ENCODE measurements at places on chromosomes 11 and 22.
A peak's percentile ranks its signal among the peaks of the same experiment; 100 is the strongest.

- no peaks in the 10 kb centered on the region for H3K4me1 ChIP-seq
- H3K27me3 ChIP-seq = no peaks in the 10 kb centered on the region
- peak; percentile 99 for DNase-seq
- H3K4me3 ChIP-seq = peak overlapping the region; percentile 60
Observed at GRCh38 chr11:73307323-73308002, 613 bp upstream of the ARHGEF17 start.

- H3K27me3 ChIP-seq = no peaks in the 10 kb centered on the region
- H3K27ac ChIP-seq = no peak overlapping the region
- H3K4me3 ChIP-seq = no peak overlapping the region
- H3K36me3 ChIP-seq = no peaks in the 10 kb centered on the region
Observed at GRCh38 chr11:3196161-3197043, 22.2 kb downstream of the MRGPRG start.

GRCh38 chr11:128239306-128239705, 348.1 kb downstream of the ETS1 start:
- H3K36me3 ChIP-seq = no peaks in the 10 kb centered on the region
- DNase-seq = no peak
- no peak overlapping the region for H3K27ac ChIP-seq
- H3K27me3 ChIP-seq = no peaks in the 10 kb centered on the region

GRCh38 chr22:28983788-28984441, 77.7 kb downstream of the C22orf31 start:
- no peak for DNase-seq
- H3K36me3 ChIP-seq = no peaks in the 10 kb centered on the region
- H3K4me1 ChIP-seq = no peaks in the 10 kb centered on the region
- H3K27ac ChIP-seq = no peak overlapping the region

GRCh38 chr11:13963949-13964770, 1.6 kb downstream of the SPON1 start:
- no peaks in the 10 kb centered on the region for H3K4me1 ChIP-seq
- H3K27ac ChIP-seq = peak overlapping the region; percentile 2
- peak overlapping the region; percentile 36 for H3K4me3 ChIP-seq
- H3K27me3 ChIP-seq = peaks cover 9% of the 10 kb centered on the region
- no peaks in the 10 kb centered on the region for H3K36me3 ChIP-seq
- no peak for DNase-seq

- no peak for DNase-seq
- no peak overlapping the region for H3K27ac ChIP-seq
- H3K4me1 ChIP-seq = no peaks in the 10 kb centered on the region
- H3K4me3 ChIP-seq = no peak overlapping the region
- H3K36me3 ChIP-seq = no peaks in the 10 kb centered on the region
- no peaks in the 10 kb centered on the region for H3K27me3 ChIP-seq
Observed at GRCh38 chr11:103659743-103660142, 376.7 kb upstream of the DDI1 start.

GRCh38 chr11:132024587-132025295, 654.3 kb downstream of the NTM start:
- H3K4me1 ChIP-seq = peaks cover 49% of the 10 kb centered on the region
- H3K4me3 ChIP-seq = no peak overlapping the region
- DNase-seq = no peak
- no peaks in the 10 kb centered on the region for H3K36me3 ChIP-seq
- no peaks in the 10 kb centered on the region for H3K27me3 ChIP-seq
- H3K27ac ChIP-seq = peak overlapping the region; percentile 60

DNA sequence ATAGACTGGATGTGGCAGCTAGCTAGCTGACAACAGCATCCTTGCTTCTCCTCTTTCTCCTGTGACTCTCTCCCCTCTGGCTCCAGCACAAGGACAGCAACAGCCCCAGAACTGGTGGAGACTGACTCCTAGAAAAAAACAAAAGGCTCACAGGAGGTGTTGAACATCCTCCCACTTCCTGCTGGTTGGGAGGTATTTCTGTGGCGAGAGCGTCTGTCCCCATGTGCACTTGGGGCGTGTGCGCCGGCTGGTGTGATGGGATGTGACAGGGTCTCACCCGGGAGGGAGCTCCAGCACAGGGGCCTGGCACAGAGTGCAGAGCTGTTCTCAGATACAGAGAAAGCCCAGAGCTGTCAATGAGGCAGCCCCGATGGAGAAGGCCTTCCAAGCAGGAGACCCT, 107.2 kb upstream of the E2F8 start:
- peaks cover 9% of the 10 kb centered on the region for H3K27me3 ChIP-seq
- H3K4me3 ChIP-seq = no peak overlapping the region

GRCh38 chr11:13316528-13316961, 39.0 kb downstream of the BMAL1 start:
- H3K4me3 ChIP-seq = no peak overlapping the region
- no peak overlapping the region for H3K27ac ChIP-seq
- no peaks in the 10 kb centered on the region for H3K36me3 ChIP-seq
- no peaks in the 10 kb centered on the region for H3K27me3 ChIP-seq

- DNase-seq = no peak
- peak overlapping the region; percentile 20 for H3K27ac ChIP-seq
- H3K4me1 ChIP-seq = peaks cover 70% of the 10 kb centered on the region
Observed at GRCh38 chr11:16814410-16815046, 76.1 kb downstream of the C11orf58 start.

GRCh38 chr11:105989124-105989523, 32.9 kb downstream of the MSANTD4 start:
- H3K36me3 ChIP-seq = no peaks in the 10 kb centered on the region
- no peak overlapping the region for H3K4me3 ChIP-seq
- no peak for DNase-seq
- no peaks in the 10 kb centered on the region for H3K27me3 ChIP-seq

- no peaks in the 10 kb centered on the region for H3K27me3 ChIP-seq
- H3K4me1 ChIP-seq = peaks cover 27% of the 10 kb centered on the region
- H3K36me3 ChIP-seq = no peaks in the 10 kb centered on the region
- no peak overlapping the region for H3K27ac ChIP-seq
Observed at GRCh38 chr11:124674571-124674970, 867 bp downstream of the SPA17 start.

DNA sequence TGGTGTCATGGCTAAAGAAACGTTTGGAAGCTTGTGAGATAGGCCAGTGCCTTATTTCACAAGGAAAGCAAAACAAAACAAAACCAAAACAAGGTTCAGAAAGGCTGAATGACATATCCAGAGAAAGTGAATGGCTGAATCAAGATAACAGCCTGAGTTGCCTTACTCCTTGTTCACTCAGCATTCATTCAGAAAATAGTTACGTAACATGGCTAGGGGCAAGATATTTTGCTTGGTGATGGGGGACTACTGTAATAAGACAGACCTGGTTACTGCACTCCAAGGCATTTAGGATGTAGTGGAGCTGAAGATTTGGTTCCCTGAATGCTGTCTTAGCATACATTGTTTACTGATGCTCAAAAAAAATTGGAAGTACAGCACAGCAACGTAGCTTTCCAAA, 47.7 kb downstream of the C11orf91 start:
- H3K4me1 ChIP-seq = no peaks in the 10 kb centered on the region
- H3K4me3 ChIP-seq = no peak overlapping the region
- H3K36me3 ChIP-seq = no peaks in the 10 kb centered on the region
- no peaks in the 10 kb centered on the region for H3K27me3 ChIP-seq

GRCh38 chr11:62353841-62354240, 16.6 kb downstream of the ASRGL1 start:
- no peaks in the 10 kb centered on the region for H3K27me3 ChIP-seq
- H3K36me3 ChIP-seq = no peaks in the 10 kb centered on the region
- H3K4me1 ChIP-seq = no peaks in the 10 kb centered on the region
- H3K27ac ChIP-seq = no peak overlapping the region

- no peak overlapping the region for H3K4me3 ChIP-seq
- no peaks in the 10 kb centered on the region for H3K27me3 ChIP-seq
- H3K27ac ChIP-seq = no peak overlapping the region
- DNase-seq = no peak
- peaks cover 3% of the 10 kb centered on the region for H3K36me3 ChIP-seq
Observed at GRCh38 chr11:14451825-14452224, 47.8 kb downstream of the COPB1 start.

DNA sequence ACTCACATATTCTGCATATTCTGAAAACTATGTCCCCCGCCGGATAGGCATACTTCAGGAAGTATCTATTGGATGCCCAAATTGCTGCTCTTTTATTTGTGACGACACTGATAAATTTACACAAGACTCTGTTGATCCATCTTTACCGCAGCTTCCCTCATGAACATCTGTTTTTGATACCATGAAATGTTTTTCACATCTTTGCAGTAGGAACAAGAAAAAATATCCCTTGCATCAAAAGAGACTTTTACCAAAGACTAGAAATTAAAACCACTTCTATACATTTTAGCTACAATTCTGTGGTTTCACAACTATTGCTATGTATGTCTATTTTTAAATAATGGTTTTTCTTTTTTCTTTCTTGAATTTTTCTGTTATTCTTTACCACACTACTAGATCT, 15.3 kb downstream of the POU2AF2 start:
- H3K4me1 ChIP-seq = no peaks in the 10 kb centered on the region
- DNase-seq = no peak
- no peak overlapping the region for H3K4me3 ChIP-seq
- no peaks in the 10 kb centered on the region for H3K36me3 ChIP-seq
- no peaks in the 10 kb centered on the region for H3K27me3 ChIP-seq

- H3K36me3 ChIP-seq = no peaks in the 10 kb centered on the region
- no peak for DNase-seq
- no peaks in the 10 kb centered on the region for H3K4me1 ChIP-seq
- H3K4me3 ChIP-seq = no peak overlapping the region
Observed at GRCh38 chr11:44730775-44731174, 4.0 kb downstream of the TSPAN18 start.

GRCh38 chr11:117822074-117823033, 2.2 kb downstream of the FXYD2 start:
- H3K4me3 ChIP-seq = no peak overlapping the region
- no peaks in the 10 kb centered on the region for H3K27me3 ChIP-seq
- DNase-seq = no peak
- no peaks in the 10 kb centered on the region for H3K36me3 ChIP-seq
- peaks cover 45% of the 10 kb centered on the region for H3K4me1 ChIP-seq
- H3K27ac ChIP-seq = no peak overlapping the region

GRCh38 chr11:23364076-23364475, 503.8 kb upstream of the CCDC179 start:
- H3K4me3 ChIP-seq = no peak overlapping the region
- H3K27me3 ChIP-seq = no peaks in the 10 kb centered on the region
- no peaks in the 10 kb centered on the region for H3K36me3 ChIP-seq
- no peak overlapping the region for H3K27ac ChIP-seq
- no peaks in the 10 kb centered on the region for H3K4me1 ChIP-seq
- no peak for DNase-seq

DNA sequence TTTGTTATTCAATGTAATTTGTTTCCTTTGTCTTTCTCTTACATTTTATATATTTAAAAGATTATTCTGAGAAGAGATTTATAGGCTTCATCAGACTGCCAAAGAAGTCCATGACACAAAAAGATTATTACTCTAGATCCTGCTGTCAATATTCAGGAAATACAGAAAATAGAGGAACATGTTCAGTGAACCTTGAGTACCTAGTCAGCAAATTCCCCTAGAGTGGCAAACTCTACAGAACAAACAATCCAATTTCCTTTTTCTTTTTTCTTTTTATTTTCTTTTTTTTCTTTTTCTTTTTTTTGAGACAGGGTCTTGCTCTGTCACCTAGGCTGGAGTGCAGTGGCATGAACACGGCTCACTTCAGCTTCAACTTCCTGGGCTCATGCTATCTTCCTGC, 23.9 kb downstream of the TTC17 start:
- H3K4me1 ChIP-seq = no peaks in the 10 kb centered on the region
- no peak for DNase-seq
- no peak overlapping the region for H3K27ac ChIP-seq
- no peaks in the 10 kb centered on the region for H3K27me3 ChIP-seq

- no peak overlapping the region for H3K4me3 ChIP-seq
- no peaks in the 10 kb centered on the region for H3K4me1 ChIP-seq
- no peaks in the 10 kb centered on the region for H3K36me3 ChIP-seq
- no peaks in the 10 kb centered on the region for H3K27me3 ChIP-seq
- no peak for DNase-seq
Observed at GRCh38 chr11:27912916-27913315, 195.0 kb downstream of the KIF18A start.

DNA sequence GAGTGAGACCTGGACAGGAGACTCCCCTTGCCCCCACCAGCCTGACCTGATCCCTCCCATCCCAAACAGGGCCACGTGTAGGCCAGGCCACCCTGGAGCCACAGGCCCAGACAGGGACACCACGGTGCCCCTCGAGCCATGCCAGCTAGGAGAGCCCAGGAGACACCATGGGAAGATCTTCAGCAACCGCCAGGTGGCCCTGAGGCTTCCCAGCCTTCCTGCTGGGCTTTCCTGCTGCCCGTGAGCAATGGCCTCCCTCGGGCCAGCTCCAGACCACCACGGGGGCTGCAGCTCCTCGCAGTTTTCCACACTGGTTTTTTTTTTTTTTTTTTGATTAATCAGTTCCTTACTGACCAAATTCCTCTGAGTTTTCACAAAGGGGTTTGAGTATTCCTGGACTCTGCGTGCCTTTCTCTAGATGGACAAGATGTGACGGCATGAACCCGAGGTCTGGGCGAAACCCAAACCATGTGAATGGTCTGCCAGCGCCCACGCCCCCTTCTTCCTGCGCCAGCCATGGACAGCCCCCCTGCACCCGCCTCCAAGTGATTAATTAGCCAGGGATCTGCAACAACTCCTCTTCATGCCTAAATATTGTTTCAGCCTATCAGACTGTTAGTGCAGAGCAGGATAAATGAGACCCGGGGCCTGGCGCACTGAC, 40.9 kb downstream of the TBX1 start:
- H3K36me3 ChIP-seq = no peaks in the 10 kb centered on the region
- H3K27ac ChIP-seq = no peak overlapping the region
- H3K27me3 ChIP-seq = no peaks in the 10 kb centered on the region
- no peak overlapping the region for H3K4me3 ChIP-seq
- H3K4me1 ChIP-seq = no peaks in the 10 kb centered on the region

DNA sequence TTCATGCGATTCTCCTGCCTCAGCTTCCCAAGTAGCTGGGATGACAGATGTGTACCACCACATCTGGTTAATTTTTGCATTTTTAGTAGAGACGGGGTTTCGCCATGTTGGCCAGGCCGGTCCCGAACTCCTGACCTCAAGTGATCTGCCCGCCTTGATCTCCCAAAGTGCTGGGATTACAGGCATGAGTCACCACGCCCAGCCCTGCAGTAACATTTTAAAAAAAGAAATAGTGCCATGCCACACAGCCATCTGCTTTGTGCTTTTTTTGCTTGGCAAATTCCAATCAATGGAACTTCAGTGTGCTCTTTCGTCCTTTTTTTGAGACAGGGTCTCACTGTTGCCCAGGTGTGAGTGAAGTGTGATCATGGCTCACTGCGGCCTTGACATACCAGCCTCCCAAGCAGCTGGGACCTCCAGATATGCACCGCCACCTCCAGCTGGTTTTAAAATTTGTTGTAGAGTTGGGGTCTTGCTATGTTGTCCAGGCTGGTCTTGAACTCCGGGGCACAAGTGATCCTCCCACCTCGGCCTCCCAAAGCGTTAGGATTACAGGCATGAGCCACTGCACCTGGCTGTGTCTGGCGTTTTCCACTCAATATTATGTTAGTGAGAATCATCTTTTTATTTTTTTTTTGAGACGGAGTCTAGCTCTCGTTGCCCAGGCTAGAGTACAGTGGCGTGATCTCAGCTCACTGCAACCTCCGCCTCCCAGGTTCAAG, 1.8 kb upstream of the CHADL start:
- no peaks in the 10 kb centered on the region for H3K36me3 ChIP-seq
- no peaks in the 10 kb centered on the region for H3K27me3 ChIP-seq
- no peak overlapping the region for H3K4me3 ChIP-seq
- peaks cover 8% of the 10 kb centered on the region for H3K4me1 ChIP-seq
- no peak overlapping the region for H3K27ac ChIP-seq
- DNase-seq = no peak

GRCh38 chr22:44218071-44218470, 37.3 kb downstream of the PARVG start:
- H3K4me3 ChIP-seq = no peak overlapping the region
- H3K4me1 ChIP-seq = no peaks in the 10 kb centered on the region
- DNase-seq = no peak
- H3K36me3 ChIP-seq = no peaks in the 10 kb centered on the region
- no peak overlapping the region for H3K27ac ChIP-seq
- no peaks in the 10 kb centered on the region for H3K27me3 ChIP-seq
